ENCODE measurements at places on chromosomes 6 and 20.

- no peak for DNase-seq
Measured at GRCh38 chr6:139254196-139254595, 37.6 kb downstream of the TXLNB start.

DNA sequence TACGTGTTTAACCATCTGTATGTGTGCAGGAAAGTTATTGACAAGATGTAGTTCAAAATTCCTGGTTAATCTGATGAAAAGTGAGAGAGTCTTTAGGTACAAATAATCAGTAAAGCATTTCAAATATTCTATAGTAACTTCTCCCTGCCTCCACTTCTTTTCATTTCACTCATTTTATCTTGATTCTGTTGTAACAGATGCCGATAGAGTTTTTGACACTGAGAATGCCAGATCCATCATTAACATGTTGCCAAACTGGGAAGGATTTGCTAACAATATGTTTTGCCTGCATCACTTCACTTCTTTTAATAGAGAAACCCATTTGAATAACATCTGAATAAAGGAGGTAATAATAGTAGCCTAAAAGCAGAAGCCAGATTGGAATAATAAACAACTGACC is 20.4 kb upstream of the DEFB112 start:
- no peak for DNase-seq

- DNase-seq = no peak
Measured at GRCh38 chr6:49457771-49458170, 5.3 kb downstream of the MMUT start.

DNA sequence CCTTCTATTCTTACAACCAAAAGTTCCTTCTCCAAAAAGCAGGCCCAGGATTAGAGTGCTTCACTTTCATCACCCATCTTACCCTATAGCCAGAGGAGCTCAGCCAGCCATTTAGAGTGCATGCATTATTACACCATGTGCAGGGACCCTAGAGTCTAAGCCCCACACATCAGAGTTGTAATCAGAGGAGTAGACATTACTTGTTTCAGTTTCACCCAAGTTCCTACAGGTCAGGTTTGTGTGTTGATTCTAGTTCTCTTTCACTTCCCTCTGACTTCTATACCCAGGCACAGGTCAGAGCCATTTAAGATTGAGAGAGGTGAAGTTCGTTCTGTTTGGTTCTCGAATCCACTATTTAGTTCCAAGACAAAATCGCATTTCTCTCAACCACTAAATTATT is 16.3 kb upstream of the ARFGEF3 start:
- no peak for DNase-seq
